ENCODE measurements at places on chromosomes 5 and 9.

- DNase-seq, result no peak
These were observed 44.9 kb upstream of the ZNF366 start for GRCh38 chr5:72552041-72552557.

DNA sequence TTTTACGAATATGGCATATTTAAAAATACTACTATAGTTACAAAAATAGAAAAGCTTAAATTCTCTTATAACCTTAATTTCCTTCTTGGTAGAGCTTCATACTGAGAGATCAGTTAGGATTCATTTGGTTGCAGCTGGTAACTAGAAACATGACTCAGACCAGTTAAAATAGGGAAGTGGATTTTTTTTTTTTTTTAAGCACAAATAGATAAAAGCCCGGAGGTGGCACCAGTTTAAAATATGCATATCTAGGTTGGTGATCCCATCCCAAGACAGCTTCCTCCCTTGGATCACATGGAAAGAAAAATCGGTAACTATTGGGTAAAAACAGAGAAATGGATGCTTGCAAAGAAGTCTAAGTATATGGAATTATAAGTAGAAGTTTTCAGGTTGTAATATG lies 1634.3 kb downstream of the MAT2B start:
- no peak for DNase-seq

DNA sequence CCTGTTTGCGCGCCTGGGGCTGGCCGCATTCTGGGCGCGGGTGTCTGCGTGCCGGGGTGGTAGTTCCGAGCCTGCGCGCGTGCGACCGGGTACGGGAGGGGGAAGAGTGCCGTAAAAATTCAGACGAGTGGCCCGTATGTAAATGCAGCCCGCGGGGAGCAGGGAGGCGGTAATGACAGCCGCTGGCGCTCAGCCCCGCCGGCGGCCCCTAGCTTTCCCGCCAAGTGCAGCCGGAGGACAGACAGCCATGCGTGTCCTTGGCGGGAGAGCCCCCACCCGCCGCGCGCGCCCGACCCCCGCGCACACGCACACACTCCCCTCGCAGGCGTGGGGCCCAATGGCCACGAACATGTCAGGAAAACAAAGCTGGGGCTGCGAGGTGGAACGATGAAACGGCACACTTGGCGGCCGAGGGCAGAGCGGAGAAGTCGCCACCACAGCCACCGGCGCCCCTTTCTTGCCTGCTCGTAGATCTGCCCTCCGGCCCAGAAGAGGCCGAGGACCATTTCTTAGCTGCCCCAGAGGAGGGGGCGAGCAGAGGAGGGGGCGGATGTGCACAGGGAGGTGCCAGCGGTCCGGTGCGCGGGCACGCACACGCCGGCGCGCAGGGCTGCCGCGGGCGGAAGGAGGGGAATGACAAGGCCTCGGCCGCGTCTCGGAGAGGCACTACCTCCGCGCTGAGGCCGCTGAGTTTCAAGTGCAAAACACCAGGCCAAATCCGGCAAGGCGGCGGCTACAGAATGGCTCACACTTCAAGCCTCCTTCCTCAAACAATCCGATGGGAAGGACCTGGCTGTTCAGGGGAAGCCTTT lies 208.4 kb downstream of the MEF2C start:
- DNase-seq, result no peak

DNA sequence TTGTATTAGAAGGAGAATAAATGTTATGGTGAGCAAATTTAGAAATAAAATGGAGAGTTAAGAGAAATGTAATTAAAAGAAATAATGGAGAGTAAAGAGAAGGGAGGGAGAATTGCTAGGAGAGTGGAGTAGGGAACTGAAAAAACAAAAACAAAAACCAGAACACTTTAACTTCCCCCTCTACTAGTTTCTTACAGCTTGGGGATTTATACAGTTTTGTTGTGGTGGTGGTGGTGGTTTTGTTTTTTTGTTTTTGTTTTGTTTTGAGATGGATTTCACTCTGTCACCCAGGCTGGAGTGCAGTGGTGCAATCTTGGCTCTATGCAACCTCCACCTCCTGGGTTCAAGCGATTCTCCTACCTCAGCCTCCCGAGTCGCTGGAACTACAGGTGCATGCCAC lies 322.4 kb downstream of the TMEM167A start:
- DNase-seq, result no peak

DNA sequence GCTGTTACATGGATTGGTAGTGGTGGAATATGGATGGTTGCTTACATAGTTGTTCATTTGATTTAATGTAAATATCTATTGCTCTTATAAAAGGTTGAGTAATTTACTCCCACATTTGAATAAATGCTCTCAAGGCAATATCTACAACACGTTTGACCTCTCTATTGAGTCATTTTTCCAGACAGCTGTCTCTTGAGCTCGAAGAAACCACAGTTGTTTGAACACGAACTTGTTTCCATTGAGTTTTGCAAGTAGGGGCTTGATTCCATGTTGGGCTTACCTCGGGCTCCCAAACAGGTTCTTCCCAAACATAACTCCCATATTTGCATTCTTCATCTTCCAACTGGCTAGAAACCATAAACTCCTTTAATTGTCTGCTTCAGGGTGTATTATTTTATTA lies 115.0 kb upstream of the HMHB1 start:
- no peak for DNase-seq

DNA sequence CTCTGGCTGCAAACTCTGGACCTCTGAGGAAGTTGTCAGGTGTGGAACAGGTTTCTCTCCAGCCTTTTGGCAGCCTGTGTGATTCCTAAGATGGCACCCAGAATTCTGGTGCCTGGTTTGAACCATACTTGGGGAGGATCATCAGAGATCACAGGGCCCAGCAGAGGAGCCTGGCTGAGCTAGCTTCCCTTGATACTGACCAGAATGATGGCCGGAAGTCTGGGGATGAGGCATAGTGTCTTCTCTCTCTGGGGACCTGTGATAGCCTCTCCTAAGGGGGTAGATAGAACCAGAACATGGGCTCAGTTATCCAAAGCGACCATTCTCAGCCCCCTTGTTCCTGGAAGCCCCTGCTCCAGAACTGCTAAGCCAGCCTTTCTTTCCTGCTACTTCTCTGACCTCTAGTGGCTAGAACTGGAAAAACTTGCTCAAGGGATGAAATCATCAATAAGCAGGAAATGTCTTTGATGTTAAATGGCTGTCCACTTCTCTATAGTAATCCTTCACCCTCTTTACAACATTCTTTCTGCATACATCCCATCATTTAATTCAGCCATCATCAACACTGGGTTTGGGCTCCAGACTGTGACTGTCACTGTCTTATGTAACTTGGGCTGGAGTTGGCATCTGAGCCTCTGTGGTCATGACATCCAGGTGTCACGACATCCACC lies 55.1 kb downstream of the C9orf152 start:
- no peak for DNase-seq

- DNase-seq, result no peak
These were observed 13.1 kb downstream of the NR6A1 start for GRCh38 chr9:124758061-124758460.

DNA sequence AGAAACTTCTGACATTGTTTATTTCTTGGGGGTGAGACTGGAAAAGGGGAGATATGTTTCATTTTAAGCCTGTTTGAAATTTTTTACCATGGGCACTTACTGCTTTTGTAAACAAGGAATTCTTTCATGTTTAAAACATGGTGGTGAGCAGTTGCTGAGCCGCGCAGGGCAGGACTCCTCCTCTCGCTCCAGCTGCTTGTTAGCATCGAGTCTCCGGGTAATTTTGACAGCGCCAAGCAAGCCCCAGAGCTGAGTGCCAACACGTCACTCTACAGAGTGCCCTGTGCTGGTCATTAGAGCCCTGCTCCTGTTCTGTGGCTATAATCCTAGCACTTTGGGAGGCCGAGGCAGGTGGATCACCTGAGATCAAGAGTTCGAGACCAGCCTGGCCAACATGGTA lies 116.5 kb upstream of the MSX2 start:
- no peak for DNase-seq

DNA sequence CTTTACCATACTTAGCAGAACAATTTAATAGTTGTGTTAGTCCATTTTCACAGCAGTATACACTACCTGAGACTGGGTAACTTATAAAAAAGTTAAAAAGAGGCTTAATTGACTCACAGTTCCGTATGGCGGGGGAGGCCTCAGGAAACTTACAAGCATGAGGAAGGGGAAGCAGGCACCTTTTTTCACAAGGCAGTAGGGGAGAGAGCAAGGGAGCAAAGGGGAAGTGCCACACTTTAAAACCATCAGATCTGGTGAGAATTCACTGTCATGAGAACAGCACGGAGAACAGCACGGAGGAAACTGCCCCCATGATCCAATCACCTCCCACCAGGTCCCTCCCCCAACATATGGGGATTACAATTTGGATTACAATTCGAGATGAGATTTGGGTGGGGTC lies 269.9 kb downstream of the MTRR start:
- no peak for DNase-seq
